ENCODE measurements at places on chromosomes 7 and 10. TPM values are rescaled to one million over a fixed set of nuclear protein-coding genes. Genes with fewer than 3 reads are reported as not detected.

The STEAP1B gene
- total RNA-seq, result not detected

The CPA2 gene
- total RNA-seq, result 1.9 TPM

DNA sequence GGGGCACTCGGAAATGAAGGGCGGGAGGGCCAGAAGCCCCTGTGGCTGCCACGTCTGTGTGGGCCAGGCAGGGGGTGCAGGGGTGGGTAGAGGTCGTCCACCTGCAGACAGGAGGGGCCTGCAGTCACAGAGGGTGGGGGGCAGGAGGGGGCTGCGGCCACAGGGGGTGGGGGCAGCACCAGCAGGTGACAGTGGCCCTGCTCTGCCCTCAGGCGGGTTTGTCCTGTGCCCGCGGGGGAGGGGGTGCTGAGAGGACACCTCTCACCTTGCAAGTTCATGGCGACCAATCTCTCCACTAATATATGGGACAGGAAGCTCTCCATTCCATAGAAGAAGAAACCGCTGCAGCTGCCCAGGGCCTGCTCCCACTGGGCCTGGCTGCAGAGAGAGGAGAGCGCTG lies 26.6 kb upstream of the NKX6-2 start:
- DNase-seq, result no peak
- no peaks in the 10 kb centered on the region for H3K36me3 ChIP-seq
- no peak overlapping the region for H3K4me3 ChIP-seq
- no peaks in the 10 kb centered on the region for H3K4me1 ChIP-seq

- no peak overlapping the region for H3K4me3 ChIP-seq
- H3K4me1 ChIP-seq, result peaks cover 4% of the 10 kb centered on the region
- DNase-seq, result peak; percentile 8
- H3K27me3 ChIP-seq, result no peaks in the 10 kb centered on the region
Measured at GRCh38 chr10:27911539-27911938, 87.3 kb downstream of the ODAD2 start.

GRCh38 chr7:77537136-77537777 lies at the start of gene PTPN12:
Gene PTPN12, plus strand, starts transcription at chr7:77537295. Its CDS starts 252 bp downstream, at chr7:77537547.
- H3K36me3 ChIP-seq, result no peaks in the 10 kb centered on the region
- H3K4me1 ChIP-seq, result peaks cover 11% of the 10 kb centered on the region
- peak; percentile 66 for DNase-seq

DNA sequence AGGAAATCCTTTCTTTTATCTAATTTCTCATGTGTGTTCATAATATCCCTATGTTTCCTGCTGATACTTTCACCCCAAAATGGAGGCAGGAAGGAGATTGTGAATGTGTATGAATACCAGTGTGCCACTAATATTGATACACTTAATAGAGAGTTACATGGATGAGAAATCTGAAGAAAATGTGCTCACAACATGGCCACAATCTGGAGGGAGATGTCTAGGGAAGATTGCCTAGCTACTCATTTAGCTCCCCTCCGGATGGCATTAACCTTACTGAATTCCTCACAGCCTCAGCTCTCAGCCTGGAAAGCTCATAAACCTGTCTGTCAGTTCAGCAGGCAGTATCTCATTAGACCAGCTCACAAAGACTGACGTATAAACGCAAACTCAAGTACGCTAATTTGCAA lies 23.4 kb upstream of the DMTF1 start:
- no peak overlapping the region for H3K4me3 ChIP-seq
- peak overlapping the region; percentile 22 for H3K27ac ChIP-seq
- peaks cover 3% of the 10 kb centered on the region for H3K27me3 ChIP-seq
- peaks cover 14% of the 10 kb centered on the region for H3K4me1 ChIP-seq
- peak; percentile 38 for DNase-seq

DNA sequence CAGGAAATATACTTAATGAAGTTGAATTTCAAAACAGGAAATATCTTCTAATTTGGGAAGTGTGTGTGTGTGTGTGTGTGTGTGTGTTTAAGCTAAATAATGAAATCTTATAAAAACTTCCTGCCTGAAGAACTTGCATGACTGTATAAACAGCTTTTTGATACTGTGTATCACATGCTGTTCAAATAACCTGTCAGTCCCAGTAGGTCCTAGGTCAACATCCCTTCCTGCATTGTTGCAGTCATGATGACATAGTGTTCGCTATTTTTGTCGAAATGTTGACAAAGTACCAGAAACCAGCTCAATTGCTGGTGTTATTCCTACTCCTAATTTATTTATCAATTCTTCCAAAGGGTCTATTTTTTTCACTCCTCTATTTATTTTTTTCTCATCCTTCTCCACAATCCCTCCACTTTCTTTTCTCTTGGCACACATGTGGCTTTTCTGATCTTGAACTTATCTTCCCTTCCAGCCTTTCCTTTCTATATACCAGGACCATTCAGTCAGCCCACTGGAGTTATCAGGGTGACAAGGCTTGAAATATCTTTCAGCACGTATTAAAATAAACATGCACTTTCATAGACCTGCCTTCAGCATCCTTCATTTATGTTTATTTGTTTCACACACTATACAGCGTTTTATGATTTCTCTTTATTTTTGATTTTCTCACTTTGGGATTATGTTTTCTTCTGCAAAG lies 115.8 kb downstream of the PLXDC2 start:
- H3K4me1 ChIP-seq, result peaks cover 14% of the 10 kb centered on the region
- no peak for DNase-seq
- H3K27me3 ChIP-seq, result no peaks in the 10 kb centered on the region
- no peak overlapping the region for H3K4me3 ChIP-seq

- H3K4me3 ChIP-seq, result no peak overlapping the region
- no peak overlapping the region for H3K27ac ChIP-seq
- no peak for DNase-seq
- no peaks in the 10 kb centered on the region for H3K36me3 ChIP-seq
Measured at GRCh38 chr7:25383402-25383801, 155.1 kb upstream of the NPVF start.
